ENCODE measurements at places on chromosomes 2 and 18.

- no peak for DNase-seq
Observed at GRCh38 chr2:72815655-72816278, 10.1 kb downstream of the EXOC6B start.

DNA sequence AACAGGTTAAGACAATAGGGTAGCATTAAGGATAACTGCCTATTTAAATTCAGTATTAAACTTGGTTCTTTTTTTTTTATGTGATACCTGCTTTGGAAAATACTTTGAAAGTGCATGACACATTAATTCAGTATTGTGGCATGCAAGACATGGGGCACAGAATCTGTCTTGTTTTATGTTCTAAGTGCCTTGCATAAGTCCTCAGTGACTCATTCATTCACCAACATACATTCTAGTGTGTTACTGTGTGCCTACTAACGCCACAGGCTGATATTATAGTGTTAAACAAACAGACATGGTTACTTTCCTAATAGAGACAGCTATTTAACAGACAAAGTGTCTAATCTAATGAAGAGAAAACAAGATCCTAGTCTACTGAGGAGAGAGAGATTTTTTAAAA, 91.7 kb downstream of the GCA start:
- no peak for DNase-seq

DNA sequence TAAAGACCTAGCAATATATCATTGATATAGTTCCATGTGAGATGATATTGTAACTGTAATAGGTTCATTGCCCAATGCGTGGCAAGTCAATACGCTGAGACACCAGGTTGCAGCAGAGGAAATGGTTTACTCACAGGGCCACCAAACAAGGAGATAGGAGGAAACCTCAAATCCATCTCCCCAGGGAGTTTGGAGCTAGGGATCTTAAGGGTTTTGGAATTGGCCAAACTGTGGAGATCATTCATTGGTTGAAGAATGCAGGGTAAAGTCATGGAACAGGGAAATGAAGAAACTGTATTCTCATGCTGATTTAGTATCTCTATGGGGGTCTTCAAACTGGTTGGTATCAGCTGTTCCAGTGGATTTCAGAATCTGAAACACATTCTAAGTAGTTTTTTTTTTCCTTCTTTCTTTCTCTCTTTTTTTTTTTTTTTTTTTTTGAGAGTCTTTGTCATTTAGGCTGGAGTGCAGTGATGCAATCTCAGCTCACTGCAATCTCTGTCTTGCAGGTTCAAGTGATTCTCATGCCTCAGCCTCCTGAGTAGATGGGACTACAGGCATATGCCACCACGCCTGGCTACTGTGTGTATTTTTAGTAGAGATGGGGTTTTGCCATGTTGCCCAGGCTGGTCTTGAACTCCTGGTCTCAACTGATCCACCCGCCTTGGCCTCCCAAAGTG, 30.7 kb upstream of the PPM1B start:
- no peak for DNase-seq

- no peak for DNase-seq
Observed at GRCh38 chr18:24595561-24596031, 135.2 kb downstream of the HRH4 start.

DNA sequence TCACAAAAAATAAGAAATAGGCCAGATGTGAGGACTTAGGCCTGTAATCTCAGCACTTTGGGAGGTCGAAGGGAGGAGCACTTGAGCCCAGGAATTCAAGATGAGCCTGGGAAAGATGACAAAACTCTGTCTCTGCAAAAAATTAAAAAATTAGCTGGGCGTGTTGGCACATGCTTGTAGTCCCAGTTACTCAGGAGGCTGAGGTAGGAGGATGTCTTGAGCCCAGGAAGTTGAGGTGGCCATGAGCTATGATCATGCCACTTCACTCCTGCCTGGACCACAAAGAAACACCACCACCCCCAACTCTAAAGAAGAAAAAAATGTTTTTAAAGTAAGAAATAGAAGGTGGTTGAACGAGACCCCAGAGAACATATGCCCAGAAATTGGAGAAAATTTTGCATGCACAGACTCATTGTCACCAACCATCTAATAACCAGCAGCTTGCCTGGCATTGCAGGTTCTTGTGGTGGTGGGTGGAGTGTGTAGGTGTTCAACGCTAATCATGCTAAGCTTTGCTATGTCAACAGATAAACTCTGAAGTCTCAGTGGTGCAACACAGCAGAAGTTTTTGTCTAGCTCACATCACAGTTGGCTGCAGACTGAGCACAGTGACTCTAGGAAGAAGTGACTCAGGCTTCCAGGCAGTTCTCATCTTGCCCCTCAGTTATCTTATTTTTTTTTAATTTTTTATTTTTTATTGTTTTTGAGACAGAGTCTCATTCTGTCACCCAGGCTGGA, 18.6 kb downstream of the ARL4C start:
- no peak for DNase-seq

DNA sequence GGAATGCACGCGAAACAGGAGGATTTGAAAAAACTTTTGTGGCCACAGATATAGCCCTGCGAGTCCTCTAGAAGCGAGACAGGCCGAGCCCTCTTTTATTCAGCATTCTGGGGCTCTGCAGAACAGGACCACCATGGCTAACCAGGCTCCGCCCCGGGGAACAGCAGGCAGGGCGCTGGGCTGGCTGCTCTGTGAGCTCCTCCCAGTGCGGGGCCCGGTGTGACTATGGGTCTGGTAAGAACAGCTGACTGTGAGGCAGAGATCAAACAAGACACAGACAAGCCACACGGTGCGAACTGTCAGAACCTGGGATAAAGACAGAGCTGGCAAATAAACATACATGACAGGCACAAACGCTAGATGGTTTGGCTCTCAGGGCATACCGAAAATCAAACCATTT, 15.5 kb downstream of the PXDN start:
- DNase-seq = no peak

- DNase-seq = no peak
Observed at GRCh38 chr2:240965296-240965904, 33.0 kb upstream of the SNED1 start.

DNA sequence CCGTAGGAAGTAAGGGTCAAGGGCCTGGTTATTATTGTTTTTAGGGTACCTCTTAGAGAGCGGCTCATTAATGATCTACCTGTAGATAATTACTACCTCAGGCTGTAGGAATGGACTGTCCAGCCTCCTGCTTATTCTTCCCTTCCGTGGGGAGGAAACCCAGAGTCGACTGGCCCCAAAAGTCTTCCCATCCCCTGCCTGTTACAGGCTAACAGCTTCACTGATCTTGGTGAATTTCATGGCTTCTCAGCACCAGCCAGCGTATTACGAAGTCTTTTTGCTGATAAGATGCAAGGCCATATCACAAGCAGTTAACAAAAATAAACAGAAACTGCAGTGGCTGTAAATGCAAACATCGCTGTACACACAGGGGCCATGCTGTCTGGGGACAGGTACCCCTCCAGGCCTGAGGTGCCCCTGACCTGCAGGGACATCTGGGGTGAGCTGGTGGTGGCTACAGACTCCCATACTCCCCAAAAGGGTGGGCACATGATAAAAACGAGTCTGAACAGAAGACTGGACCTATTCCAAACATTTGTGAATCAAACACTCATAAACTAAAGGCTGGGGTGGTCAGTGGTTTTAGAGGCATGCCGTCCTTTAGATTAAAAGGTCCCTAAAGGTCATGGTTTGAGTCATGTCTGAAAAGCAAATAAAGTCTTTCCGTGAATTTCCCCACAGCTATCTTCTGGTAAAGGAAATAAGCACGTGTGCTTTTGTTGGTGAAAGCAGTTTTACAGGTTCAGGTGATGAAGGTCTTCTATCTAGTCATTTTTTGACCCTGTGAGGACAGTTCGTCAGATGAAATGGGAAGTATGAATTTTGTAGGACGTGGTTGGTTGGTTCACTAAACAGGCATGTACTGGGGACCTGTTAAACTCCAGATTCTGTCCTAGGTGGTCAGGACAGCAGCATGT, 36.7 kb downstream of the TTC39C start:
- DNase-seq = no peak

DNA sequence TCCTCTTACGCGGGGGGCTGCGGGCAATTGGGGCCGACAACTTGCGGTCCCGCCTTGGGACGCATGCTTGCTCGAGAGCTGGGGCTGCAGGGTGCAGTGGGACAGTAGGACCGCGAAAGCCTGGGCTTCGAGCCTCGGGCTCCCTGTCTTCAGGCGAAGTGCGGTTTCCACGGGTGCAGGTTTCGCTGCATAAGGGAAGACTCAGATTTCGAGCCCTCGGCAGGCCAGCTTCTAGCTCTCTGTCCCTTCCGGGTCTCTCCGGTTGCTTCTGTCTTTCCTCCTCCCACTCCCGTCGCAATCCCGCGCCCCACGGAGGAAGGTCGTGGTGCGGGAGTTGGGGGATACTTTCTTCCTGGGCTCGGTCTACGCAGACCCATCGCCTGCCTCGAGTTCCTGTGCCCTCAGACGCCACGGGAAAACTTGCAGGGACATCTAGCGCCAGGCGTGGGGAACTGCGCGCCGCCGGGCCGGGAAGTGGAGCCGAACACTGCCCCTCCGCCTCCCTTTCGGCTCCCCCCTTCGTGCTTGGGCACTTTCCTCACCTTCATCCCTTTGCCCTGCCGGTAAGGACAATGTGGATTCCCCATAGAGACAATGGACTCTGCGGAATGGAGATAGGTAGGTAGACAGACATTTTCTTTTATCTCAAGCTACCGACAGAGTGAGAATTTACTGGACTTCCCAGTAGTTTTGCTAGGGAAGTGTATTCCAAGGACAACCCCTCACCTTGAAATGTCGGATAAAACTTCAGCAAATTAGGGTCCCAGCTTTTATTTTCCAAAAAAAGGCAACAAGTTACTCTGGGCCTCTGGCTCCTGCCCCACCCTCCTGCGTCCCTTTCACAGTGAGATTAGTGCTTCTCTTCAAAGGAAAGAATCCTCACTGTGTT, 4.2 kb upstream of the HOXD13 start:
- DNase-seq = no peak

- DNase-seq = no peak
Observed at GRCh38 chr2:16625201-16625729, 40.4 kb downstream of the CYRIA start.

GRCh38 chr2:40027968-40028367, 248.9 kb upstream of the THUMPD2 start:
- no peak for DNase-seq

DNA sequence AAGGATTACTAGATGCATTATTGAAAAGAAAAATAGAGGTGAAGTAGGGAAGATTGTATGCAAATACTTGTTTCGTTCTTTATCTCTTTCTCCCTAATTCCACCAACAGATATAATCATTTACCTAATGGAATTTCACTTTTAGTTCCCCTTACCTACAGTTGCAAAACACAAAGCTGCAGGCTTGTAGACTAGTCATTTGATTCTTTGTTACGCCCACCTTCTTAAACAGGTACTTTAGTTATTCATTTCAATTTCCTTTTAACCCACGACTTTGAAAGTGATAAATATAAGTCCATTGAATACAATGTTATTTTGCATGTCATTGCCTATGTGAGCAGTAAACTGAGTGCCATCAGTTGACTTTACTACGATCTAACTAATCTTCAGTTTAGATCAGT, 3.9 kb upstream of the HRH4 start:
- DNase-seq = no peak

- DNase-seq = no peak
Observed at GRCh38 chr2:236903978-236904377, 181.7 kb upstream of the COPS8 start.

DNA sequence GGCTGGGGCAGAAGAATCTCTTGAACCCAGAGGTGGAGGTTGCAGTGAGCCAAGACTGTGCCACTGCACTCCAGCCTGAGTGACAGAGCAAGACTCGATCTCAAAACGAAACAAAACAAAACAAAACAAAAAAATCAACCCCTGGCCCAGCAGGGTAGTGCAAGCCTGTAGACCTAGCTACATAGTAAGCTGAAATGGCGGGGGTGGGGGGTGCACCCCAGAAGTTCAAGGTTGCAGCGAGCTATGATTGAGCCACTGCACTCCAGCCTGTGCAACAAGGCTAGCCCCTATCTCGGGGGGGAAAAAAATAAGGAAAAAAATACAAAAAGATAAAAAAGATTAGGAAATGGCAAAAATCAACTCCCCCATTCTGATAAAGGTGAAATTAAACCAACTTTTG, 6.4 kb downstream of the ATL2 start:
- DNase-seq = no peak

DNA sequence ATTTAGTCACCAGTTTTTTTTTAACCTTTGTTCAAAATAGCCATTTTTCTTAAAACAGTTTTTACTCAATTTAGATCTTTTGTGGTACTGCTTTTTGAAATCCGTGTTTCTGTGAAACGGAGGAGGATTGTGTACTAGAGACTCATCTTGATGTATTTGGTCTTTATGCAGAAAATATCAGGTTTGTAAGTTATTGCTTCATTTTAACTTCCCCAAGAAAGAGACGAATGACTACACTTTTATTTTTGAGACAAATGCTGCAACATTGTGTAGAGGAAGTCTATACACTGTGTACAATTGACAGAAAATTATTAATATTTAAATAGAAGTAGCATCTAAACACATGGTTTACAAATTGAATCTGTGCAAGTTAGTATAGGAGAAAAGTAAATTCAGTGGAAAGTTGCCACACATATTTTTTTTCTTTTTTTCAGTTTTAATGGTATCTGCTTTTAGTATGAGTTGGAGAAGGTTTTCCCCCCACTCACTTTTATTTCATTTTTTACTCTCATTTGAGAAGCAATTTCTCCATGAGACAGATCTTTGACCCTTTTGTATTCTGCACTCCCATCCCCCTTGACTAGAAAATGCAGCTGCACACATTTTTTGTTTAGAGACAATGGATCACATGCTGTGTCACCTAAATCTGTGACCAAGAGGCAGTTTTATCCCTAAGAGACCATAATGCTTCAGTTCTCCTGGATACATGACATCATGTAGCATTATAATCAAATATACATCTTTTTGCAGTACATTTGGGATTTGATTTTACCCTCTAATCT, 200.8 kb upstream of the STON1 start:
- no peak for DNase-seq
